ENCODE measurements at places on chromosomes 1 and 21.

- DNase-seq = no peak
These were observed 75.5 kb downstream of the VAV3 start for GRCh38 chr1:107889524-107889923.

DNA sequence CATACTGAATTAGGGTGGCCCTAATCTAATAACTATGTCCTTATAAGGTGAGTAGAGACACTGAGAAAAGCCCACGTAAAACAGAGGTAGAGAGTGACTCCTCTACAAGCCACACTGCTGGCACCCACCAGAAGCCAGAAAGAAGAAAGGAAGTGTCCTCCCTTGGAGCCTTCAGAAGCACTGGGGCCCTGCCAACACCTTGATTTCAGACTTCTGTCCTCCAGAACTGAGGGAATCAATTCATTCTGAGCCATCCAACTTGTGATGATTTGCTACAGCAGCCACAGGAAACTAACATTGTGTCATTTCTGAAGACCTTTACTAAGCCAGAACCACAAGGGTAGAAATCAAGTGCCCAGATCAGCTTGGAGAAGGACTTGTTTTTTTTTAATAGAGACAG lies 15.0 kb downstream of the GNB1 start:
- no peak for DNase-seq

DNA sequence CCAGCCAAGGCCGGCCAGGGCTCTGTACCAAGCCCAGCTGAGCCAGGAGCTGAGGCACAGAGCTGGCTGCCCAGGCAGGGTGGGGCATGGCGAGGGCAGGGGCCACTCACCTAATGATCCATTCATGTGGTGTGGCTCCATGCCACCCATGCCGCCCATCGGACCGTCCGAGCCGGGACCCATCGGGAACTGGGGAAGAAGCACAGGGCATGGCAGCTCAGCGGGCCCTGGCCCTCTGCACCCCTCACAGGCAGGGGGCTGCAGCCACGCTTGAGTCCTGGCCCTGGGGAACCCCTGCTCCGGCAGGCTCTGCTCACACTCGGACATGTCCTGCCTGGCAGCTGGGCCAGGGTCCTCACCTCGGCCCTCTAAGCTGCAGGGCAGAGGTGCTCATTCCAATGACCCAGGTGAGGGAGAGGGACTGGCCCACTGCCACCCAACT lies 28.7 kb downstream of the MRPL37 start:
- no peak for DNase-seq

- DNase-seq = no peak
These were observed 82.3 kb downstream of the HMCN1 start for GRCh38 chr1:185816460-185816859.

GRCh38 chr1:239367196-239367810 lies 19.1 kb upstream of the CHRM3 start:
- DNase-seq = no peak
